ENCODE measurements at places on chromosomes 2 and 18.

- DNase-seq: no peak
Measured at GRCh38 chr18:48637081-48637990, 98.5 kb downstream of the CTIF start.

DNA sequence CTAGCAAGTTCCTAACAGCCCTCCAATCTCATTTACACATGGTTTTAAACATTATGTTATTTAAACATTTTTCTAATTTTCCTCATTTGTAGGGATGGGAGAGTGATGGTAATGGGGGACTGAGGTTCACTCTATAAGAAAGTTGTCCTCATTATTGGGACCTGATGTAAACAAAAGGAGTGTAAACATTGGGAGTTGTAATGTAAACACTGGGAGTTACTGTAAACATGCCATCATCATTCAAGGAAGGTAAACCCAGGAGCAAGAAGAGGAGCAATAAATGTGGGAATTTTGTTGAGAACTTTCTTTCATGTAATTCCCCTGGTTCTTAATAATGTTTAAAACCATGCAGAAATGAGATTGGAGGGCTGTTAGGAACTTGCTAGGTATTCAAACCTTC is 17.8 kb downstream of the RFTN2 start:
- no peak for DNase-seq

GRCh38 chr2:16578081-16578480 is 87.6 kb downstream of the CYRIA start:
- DNase-seq: no peak

GRCh38 chr2:183123117-183123958 is 905 bp upstream of the NUP35 start:
- DNase-seq: no peak

GRCh38 chr2:85830645-85831044 is 58.1 kb downstream of the ST3GAL5 start:
- no peak for DNase-seq

- DNase-seq: no peak
Measured at GRCh38 chr18:73948497-73948896, 199.1 kb downstream of the FBXO15 start.

DNA sequence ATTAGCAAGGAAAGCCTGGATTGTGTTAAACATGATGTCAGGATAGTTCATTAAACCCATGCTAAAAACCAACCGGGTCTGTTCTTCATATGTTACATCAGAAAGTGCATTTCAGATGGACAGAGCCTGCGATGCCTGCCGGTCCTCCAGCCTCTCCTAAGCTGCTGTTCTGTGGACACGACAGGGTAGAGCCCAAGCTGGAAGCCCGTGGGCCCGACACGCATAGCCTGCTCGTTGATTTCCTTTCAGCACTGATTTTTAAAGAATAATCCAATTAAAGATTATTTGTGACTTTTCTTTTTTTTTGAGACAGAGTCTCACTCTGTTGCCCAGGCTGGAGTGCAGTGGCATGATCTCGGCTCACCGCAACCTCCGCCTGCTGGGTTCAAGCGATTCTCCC is 797 bp downstream of the OR6B3 start:
- no peak for DNase-seq

- no peak for DNase-seq
Measured at GRCh38 chr2:168662651-168663208, 139.7 kb upstream of the NOSTRIN start.

GRCh38 chr2:17930773-17931172 is 52.3 kb downstream of the KCNS3 start:
- DNase-seq: no peak

DNA sequence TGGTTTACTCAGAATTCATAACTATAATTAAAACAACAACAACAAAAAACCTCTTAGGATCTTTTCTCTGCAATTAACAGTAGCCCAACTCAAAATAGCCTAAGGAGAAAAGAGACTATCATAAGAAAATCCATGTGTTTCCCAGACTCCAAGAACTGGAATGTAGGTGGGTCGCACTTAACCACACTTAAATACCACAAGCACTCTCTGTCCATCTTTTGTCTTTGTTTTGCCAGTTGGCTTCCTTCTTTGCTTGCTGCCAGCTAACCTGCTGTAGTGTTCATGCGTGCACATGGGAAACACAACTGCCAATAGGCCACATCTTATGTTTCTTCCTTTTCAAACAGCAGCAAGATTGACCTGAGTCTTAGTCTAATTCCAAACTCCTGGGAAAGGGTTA is 24.1 kb upstream of the ACVR1 start:
- DNase-seq: no peak

GRCh38 chr2:71662665-71663394 is 209.5 kb downstream of the DYSF start:
- DNase-seq: no peak

DNA sequence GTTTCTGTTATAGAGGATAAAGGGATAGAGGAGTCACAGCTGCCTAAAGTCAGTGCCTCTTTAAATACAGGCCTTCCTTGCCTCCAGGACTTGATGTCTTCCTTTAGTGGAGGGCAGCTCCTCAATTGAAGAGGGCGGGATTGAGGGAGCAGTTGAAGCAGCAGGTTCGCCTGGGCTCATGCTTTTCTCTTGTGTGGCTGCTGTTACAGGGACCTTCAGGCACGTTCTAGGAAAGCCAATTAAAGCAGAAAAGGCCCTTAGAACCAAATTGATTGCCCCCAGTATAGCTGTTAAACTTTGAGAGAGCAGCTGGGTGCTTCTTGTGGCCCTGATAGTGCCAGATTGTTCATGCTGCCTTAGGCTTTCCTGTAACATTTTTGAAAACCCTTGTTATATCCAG is 42.0 kb upstream of the LTBP1 start:
- no peak for DNase-seq

DNA sequence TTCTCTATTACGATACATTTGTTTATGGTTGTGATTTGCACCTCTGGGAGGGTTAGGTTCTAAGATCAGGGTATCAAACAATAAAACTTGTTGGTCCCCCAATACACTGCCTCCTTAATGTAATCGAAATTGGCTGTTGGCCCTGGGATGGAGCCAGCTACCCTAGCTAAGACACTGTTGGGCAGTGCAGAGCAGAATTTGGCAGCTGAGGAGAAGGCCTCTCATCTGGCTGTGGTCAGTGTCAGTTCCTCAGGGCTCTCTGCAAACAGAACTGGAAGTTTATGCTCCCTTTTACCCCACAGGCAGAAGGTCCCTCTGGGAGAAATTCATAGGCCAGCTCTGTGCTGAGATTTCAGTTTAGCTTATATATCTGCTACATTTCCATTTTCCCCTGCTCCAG is 8.6 kb upstream of the HAAO start:
- DNase-seq: no peak

GRCh38 chr2:39127973-39128372 is 7.1 kb upstream of the SOS1 start:
- DNase-seq: no peak

- DNase-seq: peak; percentile 57
Measured at GRCh38 chr2:33441235-33441810, 35.1 kb upstream of the RASGRP3 start.

DNA sequence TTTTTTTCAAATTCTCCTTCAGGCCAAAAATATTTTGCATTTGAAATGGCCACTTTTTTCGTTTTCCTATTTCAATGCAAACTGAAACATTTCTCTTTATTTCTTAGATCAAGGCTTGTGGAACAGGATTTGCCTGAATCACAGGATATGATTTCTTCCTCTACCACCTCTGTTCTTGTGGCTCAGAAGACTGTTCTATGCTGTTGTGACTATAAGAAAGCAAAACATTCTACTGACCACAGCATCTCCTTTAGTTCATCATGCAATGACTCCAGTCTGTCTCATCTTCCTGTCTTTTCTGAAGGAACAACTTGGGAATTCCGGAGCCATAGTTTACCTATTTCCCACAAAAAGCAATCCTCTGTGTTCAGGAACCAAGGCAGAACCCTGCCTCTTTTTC is 16.2 kb upstream of the ZNF512 start:
- DNase-seq: no peak

DNA sequence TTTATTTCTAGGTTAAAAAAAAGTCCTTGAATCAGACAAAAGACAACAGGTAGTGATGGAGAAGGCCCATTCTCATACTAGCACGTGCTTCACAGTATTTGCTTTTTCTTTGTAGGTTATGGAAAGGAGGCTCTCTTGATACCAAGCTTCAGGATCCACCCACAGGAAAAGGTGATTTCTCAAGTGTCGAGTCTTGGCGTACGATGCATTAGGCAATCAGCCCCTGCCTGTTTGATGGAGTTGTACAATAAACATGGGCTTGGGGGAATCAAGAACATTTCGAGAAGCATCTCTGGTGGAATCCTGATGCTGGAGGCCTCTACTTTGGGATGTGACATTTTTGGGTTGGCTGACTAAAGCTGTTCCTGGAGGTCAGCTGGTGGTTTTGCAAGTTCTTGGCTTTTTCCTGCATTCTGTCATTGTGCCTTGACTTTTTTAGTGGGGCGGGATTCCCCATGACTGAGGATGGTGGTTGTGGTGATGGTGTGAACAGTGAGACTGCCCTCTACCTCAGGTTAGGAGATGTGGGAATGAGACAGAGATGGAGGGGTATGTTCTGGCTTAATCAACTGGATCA is 231.5 kb upstream of the SPRED2 start:
- no peak for DNase-seq

GRCh38 chr2:127046579-127046978 is 60.4 kb downstream of the BIN1 start:
- DNase-seq: peak; percentile 14

DNA sequence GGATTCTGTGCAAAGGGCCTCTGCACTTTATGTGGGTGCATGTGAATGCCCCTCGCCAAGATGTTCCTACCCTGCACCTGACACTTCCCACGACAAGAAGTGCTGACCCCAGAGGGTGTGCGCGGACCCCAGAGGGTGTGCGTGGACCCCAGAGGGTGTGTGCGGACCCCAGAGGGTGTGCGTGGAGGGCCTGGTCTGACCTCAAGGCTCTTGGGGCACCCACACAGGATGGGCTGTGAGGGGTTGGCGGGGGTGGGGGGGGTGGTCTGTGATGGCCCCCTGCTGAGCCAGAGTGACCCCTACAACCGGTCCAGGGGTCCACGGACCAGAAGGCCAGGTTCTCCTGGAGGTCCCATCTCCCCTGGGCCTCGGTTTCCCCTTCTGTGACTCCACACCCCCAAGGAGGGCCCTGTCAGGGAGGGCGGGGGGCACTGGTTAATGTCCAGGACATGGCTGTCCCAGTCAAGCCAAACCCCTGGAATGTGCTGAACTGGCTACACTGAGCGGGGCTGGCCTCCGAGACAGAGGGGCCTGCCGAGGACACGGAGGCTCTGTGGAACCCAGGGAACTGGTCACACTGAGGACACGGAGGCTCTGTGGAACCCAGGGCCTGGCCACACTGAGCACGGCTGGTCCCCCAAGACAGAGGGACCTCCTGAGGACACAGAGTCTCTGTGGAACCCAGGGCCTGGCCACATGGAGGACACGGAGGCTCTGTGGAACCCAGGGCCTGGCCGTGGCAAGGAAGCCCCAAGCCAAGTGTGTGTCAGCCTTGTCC is 3.1 kb downstream of the NEU4 start:
- DNase-seq: peak; percentile 18

DNA sequence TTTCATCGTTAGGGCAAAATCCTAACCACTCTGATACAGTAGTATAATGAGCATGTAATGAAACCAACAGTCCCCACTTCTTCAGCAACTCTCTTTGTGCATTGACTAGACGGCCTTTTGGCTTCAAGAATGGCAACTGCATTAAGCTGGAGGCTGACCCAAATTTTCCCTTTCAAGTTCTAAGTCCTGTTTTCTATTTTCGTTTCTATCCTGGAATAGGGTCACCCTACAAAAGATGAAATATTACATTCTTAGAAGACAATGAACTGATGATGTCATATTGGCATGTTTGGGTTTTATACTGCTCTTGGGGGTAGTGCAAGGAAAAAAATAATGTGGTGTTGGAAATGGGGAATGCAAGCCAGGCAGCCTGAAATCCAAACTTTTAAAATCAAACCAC is 254.4 kb downstream of the ETAA1 start:
- no peak for DNase-seq

DNA sequence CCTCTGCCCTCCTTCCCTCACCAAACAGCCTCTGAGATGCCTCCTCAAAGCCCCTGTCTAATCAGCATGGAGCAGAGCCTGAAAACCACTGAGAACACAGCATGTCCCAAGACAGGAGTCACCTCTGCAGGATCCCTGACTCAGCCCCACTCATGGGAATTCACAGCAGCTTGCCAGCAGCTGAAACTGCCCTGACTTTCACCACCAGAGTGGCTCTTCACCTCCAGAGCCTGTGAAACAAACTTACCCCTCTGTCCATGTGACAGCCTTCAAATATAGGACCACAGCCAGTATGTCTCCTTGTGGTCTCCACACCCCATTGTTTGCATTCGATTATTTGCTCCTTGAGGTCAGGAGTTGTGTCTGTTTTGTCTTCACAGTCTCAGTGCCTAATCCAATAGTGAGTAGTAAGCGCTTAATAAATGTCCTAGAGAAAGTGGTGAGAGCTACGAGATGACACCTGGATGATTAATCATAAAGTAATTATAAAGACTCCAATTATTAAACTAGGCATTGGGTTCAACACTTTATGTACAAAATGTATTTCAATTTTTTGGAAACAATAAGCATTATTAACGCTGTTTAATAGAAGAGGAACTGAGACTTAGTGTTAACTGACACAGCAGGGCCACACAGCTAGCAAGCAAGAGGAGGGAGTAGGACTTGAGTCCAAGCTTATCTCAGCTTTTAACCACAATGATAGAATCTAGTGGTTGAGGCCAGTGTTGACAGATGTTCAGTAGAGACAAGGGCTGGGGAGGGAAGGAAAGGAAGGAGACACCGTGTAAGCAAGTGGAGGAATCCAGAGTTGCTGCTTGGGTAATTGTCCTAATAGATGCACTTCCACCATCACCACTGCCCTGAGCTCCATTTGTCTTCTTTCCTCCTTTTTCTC is 358.7 kb upstream of the TNP1 start:
- no peak for DNase-seq

GRCh38 chr18:40365526-40365925 is 1589.5 kb upstream of the PIK3C3 start:
- DNase-seq: no peak

DNA sequence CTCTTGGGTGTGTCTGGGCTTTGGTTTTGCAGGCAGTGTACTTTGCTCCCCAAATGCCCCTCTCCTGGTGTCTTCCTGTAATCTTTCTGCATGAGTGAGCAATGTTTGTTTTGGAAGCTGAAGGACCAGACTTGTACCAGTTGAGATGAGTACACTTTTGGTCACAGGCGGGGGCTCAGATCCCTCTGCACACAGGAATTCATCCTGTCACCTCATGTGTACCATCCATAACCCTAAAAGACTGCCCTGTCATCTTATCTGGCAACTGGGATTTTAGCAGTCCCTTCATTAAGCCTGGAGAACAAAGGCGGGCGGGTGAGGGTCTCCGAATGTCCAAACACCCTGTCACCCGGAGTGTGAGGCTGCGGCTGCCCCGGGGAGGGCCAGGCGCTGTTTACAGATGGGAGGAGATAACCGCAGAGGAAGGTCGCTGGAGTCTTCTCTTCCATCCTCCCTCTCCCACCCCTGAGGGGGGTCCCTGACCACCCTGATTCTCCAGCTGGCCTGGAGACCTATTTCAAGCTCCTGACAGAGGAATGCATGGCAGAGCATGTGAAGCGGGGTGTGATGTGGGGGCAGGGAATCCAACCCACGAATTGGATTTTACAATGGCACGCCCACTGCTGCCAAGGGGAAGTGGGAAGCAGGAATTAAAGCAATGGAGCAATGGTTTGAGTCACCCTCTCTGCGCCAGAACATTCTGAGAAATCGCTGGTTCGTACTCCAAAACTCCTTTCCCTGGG is 158.2 kb upstream of the MYCN start:
- DNase-seq: no peak

- DNase-seq: no peak
Measured at GRCh38 chr2:164757934-164758695, 83.5 kb downstream of the COBLL1 start.

GRCh38 chr2:151280271-151280670 is 9.2 kb downstream of the NMI start:
- no peak for DNase-seq

GRCh38 chr2:107473150-107473549 is 353.5 kb upstream of the RGPD4 start:
- DNase-seq: no peak

All from frontal cortex (tissue), 4 donors.